Stimulated activated CD4-positive, alpha-beta T cell treated with anti-CD3 and anti-CD28 coated beads, Interleukin-1b, Interleukin-23, amount 100 ng/mL, for 1 hour (primary cell): ENCODE measurements at places on chromosomes 2 and 18.

GRCh38 chr2:124092651-124093050 is 67.6 kb downstream of the CNTNAP5 start:
- no peak for DNase-seq

GRCh38 chr2:231161877-231162329 is 36.5 kb upstream of the ARMC9 start:
- DNase-seq: no peak

DNA sequence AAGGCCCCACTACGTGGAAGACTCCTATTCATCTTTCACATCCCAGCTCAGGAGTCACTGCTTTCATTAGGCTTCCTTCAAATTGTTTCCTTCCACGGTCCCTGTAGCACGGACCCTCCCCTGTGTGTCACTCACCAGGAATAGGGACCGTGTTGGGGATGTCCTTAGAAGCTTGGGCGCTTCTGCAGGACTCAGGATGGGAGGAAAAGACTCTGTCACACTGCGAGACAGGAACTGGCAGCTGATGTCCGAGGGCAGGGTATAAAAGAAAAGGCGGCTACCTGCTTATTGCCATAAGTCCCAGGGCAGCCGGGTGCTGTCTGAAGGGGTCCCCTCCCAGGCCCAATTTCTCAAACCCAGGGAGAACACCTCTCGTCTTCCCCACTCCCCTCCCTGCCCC is 79.1 kb downstream of the BCL2L11 start:
- DNase-seq: no peak

DNA sequence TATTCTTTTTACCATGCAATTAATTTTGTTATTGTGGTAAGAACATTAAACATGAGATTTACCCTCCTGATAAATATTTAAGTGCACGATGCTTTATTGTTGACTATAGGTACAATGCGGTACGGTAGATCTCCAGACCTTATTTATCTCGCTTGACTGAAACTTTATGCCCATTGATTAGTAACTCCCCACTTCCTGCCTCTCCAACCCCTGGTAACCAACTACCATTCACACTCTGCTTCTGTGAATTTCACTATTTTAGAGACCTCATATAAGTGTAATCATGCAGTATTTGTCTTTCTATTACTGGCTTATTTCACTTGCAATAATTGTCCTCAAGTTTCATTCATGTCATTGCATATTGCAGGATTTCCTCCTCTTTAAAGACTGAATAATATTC is 195.7 kb upstream of the ID2 start:
- no peak for DNase-seq

DNA sequence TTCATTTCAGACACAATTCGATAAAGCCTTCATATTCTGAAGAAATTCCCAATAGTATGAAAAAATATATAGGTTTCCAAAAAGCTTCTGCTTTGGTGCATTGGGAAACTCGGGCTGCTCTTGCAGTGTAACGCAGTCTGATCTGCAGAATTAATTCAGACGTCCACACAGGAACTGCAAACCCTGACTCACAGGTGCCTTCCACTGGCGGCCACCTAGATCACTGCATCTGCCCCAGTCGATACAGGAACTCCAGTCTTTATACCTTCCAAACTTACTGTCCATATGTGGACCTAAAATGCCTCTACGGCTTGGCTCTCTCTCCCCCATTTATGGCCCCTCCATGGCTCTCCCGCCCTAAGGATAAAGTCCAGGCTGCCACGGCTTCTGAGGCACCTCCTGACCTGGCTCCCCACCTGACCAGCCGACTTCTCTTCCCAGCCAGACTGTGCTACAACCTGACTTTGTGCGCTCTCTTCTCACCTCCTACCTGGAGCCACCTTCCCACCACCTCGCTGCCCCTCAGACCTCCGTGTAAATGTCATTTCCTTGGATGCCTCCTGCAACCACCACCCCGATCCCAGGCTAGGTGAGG is 39.7 kb downstream of the L3MBTL4 start:
- no peak for DNase-seq

DNA sequence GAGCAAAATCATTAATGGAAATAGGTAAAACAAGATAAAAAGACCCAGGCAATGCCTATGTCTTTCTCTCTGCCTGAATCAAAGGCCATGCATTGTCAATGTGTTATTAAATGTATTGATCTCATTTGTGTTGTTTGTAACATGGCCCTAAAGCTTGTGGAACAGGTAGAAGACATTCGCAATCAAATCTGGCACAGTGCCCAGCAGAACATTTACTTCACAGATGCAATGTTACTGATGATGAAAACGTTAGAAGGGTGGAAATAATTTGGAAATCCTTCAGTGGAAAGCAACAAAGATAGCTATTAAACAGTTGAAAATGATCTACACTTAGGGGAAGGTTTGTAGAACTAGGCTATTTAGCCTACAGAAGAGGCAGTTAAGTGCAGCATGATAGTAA is 368.2 kb downstream of the EPHA4 start:
- no peak for DNase-seq

- no peak for DNase-seq
Observed at GRCh38 chr18:25661831-25662230, 309.9 kb upstream of the ZNF521 start.

GRCh38 chr2:108805032-108805431 is 18.5 kb downstream of the CCDC138 start:
- DNase-seq: no peak

DNA sequence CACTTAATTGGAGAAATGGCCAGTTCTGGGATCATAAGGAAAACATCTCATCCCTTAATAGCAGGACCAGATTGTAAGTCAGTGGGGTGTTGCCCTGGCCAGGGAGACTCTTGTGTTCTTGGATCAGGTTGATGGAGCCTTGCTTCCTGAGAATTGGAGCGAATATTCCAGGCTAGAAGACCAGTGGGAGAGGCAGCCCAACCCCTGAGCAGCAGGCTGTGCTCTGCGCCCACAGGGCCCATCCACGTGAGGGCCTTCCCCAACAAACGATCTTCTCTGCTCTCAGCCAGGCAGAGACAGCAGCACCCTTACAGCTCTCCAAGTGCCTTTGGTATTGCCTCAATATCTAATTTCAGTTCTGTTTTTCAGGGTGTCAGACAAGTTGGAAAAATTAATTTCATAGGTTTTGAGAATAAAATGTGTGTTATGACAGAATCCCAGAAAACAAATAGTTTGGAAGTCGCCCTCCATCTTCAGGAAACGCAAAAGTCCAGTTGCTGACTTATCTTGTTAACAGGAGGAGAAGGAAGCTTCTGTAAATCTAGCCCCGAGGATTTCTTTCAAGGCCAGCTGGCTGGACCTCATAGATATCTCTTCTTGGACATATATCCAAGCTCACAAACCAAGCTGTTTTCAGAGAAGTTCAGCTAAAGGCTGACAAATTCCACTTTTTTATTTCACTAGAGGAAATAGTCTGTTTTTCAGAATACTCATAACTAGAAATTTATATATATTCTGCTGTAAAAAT is 105.5 kb downstream of the COPS8 start:
- no peak for DNase-seq
